Naive thymus-derived CD4-positive, alpha-beta T cell (primary cell): ENCODE measurements at places on chromosomes 12 and 14. TPM values are rescaled to one million over a fixed set of nuclear protein-coding genes. Genes with fewer than 3 reads are reported as not detected.

TPH2 gene
- not detected for total RNA-seq

LYZ gene
- total RNA-seq: 37.7 TPM

KLHL33 gene
- 0.27 TPM for total RNA-seq

PPP2R5C gene
- total RNA-seq: 253 and 266 TPM in 2 replicates

DNA sequence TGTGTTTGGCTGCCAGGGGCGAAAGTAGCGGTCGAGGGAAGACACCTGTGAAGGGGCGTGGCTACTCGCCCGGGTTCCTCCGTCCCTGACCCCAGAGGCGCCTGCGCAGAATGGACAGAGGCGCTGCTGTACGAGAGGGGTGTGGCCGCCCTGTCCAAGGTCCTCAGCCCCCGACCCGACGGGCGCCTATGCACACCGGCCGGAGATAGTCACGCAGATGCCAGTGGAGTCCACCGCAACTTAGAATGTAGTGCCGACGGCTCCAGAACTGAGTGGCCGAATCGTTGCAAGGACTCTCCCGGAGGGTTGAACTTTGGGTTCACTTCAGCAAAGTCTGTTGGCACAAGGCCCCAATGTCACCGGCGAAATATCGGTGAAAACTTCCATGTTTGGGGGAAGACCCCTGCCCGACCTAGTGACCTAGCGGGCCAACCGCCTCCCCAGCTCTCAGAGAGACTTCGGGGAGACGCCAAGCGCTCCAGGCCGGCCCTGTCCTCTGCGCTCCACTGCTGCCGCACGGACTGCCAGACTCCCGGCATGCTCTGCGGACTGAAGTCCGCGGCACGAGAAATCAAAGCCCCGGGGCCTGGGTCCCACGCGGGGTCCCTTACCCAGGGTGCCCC is 541 bp upstream of the RNU6-7 start:
- peak overlapping the region; percentile 92 for H3K27ac ChIP-seq
- no peaks in the 10 kb centered on the region for H3K36me3 ChIP-seq
- H3K4me1 ChIP-seq: no peaks in the 10 kb centered on the region

GRCh38 chr12:107448198-107448597 is 237.4 kb upstream of the PWP1 start:
- H3K4me1 ChIP-seq: no peaks in the 10 kb centered on the region
- H3K27ac ChIP-seq: no peak overlapping the region
- no peaks in the 10 kb centered on the region for H3K36me3 ChIP-seq
- DNase-seq: no peak
- no peak overlapping the region for H3K4me3 ChIP-seq

- H3K36me3 ChIP-seq: no peaks in the 10 kb centered on the region
- no peak for DNase-seq
- no peak overlapping the region for H3K4me3 ChIP-seq
- H3K4me1 ChIP-seq: no peaks in the 10 kb centered on the region
- H3K27ac ChIP-seq: no peak overlapping the region
Measured at GRCh38 chr12:27578689-27579372, 54.8 kb downstream of the PPFIBP1 start.

- peak overlapping the region; percentile 83 for H3K4me3 ChIP-seq
- peaks cover 33% of the 10 kb centered on the region for H3K4me1 ChIP-seq
- H3K27me3 ChIP-seq: no peaks in the 10 kb centered on the region
Measured at GRCh38 chr14:24136684-24137528, 912 bp downstream of the PSME1 start.

DNA sequence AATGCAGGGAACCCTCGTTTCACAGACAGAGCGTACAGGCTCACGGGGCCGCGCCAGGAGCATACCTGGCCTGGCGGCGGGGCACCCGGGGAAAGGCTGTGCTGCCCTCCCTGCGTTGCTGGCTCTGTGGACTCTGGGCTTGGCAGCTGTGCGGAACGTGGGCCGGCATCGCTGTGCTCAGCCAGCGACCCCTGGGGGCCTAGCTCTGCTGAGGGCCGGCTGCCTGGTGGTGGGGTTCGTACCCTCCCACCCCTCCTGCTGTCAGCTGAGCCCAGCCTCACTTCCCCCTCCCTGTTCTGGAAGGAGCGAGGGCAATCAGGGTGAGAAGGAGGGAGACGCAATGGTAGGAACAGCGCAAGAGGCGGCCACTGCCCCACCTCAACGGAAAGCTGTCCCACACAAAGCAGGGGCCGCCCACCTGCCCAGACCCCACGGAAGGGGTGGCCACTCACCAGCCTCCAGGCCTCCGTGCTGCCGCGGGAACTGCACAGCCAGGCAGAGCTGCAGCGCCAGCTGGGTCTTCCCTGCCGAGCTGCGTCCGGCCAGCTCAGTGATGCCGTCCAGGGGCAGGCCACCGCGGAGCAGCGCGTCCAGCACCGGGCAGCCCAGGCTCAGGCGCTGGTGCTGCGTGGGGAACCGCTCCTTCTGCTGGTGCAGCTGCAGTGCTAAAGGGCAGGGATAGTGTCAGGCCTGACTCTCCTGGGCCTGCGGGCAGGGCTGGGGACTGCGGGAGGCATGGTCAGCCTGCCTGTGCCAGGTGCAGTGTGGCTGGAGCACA is 8.5 kb downstream of the XRCC3 start:
- H3K36me3 ChIP-seq: no peaks in the 10 kb centered on the region
- H3K27me3 ChIP-seq: no peaks in the 10 kb centered on the region

DNA sequence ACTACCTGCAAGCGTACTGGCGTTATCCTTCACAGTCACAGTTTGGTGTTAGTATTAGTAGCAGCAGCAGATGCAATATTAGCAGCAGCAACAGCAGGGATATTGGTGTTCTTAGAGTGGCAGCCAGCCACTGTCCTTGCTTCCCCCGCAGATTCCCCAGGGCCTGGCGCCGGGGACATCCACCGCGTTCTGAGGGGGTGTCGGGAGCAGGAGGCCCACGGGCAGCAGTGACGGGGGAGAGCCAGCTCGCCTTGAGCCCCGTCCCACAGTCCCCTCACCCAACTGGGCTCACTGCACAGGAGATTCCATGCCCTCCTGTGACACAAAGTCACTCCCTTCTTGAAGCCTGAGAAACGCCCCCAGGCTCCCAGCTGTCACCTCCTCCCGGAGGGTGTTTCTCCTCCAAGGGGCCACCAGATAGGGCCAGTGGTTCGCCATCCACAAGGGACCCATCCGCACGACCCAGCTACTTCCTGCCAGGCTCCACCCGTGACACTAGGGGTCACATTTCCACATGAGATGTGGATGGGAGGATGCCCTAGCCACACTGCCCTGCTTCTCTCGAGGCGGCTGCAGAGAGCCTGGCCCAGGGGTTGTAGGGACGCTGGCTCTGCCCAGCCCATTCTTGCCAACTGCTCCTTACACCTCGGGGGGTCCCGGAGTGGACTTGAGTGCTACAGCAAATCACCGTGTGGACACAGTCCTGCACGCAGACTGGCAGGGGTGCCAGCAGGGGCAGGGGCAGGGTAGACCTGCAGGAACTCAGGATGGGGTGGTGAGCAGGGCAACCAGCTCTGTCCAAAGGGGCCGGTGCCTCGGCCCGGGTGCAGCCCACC is 123.1 kb downstream of the PIWIL1 start:
- no peaks in the 10 kb centered on the region for H3K27me3 ChIP-seq
- H3K4me3 ChIP-seq: no peak overlapping the region
- no peaks in the 10 kb centered on the region for H3K4me1 ChIP-seq
- no peak overlapping the region for H3K27ac ChIP-seq

DNA sequence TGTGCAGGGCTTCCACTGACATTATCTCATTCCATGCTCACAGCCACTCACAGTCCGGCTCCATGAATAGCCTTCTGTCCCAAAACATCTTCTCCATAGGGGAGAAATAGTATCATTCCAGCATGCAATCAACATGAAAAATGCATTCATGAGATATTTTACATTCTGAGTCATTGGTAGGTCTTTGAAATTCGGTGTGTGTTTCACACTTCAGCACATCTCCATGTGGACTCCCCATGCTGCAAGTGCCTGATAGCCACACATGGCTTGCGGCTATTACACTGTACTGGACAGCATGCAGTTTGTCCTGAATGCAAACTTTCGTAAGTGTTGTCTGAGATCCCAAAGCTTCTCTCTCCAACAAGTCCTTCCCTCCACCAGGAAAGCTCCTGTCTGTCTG is 449.3 kb downstream of the MED13L start:
- no peaks in the 10 kb centered on the region for H3K4me1 ChIP-seq
- no peak overlapping the region for H3K27ac ChIP-seq
- no peak overlapping the region for H3K4me3 ChIP-seq
- H3K27me3 ChIP-seq: no peaks in the 10 kb centered on the region

DNA sequence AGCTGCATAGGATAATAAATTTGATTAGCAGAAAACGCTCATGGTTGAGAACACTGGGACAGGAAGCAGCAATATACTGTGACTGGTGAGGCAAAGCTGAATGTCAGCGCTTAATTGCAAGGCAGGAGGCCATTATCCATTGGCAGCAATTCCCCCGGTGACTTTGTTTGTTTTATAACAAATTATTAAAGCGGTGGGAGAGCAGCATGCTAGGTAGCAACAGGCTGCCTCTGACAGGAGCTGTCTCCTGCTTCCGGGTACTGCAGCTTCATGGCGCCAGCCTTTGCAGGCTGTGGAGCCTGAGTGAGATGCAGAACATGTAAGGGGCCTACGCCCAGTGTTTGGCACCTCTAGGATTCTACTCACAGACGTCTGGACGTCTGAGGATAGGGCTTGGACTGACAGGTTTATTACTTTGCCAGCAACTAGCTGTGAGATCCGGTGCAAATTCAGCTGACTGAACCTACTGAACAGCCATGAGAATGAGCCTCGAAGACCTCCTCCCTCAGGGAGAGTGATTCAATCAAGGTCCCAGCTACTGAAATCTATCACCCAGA is 82.1 kb upstream of the SSTR1 start:
- no peak overlapping the region for H3K4me3 ChIP-seq
- H3K27me3 ChIP-seq: no peaks in the 10 kb centered on the region
- no peak overlapping the region for H3K27ac ChIP-seq

DNA sequence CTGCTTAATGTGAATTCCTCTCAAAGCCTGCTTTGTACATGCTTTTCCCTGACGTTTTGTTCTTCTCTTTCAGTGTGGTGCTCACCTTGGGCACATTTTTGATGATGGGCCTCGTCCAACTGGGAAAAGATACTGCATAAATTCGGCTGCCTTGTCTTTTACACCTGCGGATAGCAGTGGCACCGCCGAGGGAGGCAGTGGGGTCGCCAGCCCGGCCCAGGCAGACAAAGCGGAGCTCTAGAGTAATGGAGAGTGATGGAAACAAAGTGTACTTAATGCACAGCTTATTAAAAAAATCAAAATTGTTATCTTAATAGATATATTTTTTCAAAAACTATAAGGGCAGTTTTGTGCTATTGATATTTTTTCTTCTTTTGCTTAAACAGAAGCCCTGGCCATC is 184.6 kb downstream of the MSRB3 start:
- DNase-seq: no peak
- H3K4me1 ChIP-seq: no peaks in the 10 kb centered on the region
- no peaks in the 10 kb centered on the region for H3K27me3 ChIP-seq
- H3K27ac ChIP-seq: no peak overlapping the region
- no peak overlapping the region for H3K4me3 ChIP-seq

- H3K4me1 ChIP-seq: no peaks in the 10 kb centered on the region
- H3K4me3 ChIP-seq: no peak overlapping the region
- no peaks in the 10 kb centered on the region for H3K27me3 ChIP-seq
Measured at GRCh38 chr14:104898870-104899510, 25.7 kb upstream of the PLD4 start.

- H3K4me3 ChIP-seq: no peak overlapping the region
- no peak for DNase-seq
- peaks cover 12% of the 10 kb centered on the region for H3K4me1 ChIP-seq
- peak overlapping the region; percentile 47 for H3K27ac ChIP-seq
Measured at GRCh38 chr12:46362895-46363581, 9.5 kb downstream of the SLC38A2 start.

GRCh38 chr14:74015963-74016362 is 3.1 kb downstream of the ENTPD5 start:
- H3K4me1 ChIP-seq: peaks cover 6% of the 10 kb centered on the region
- H3K27ac ChIP-seq: no peak overlapping the region
- no peaks in the 10 kb centered on the region for H3K27me3 ChIP-seq

DNA sequence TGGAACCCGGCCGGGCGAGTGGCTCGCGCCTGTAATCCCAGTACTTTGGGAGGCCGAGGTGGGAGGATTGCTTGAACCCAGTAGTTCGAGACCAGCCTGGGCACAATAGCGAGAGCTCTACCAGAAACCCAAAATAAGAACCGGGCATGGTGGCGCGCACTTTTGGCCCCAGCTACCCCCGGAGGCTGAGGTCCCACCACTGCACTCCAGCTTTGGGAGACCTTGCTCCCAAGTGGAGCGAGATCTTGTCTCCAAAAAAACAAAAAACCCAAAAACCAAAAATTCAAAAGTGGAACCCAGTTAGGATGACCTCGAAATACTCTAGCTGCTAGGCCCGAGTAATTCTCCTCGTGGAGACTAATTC is 769 bp upstream of the VTI1B start:
- H3K4me1 ChIP-seq: peaks cover 17% of the 10 kb centered on the region
- peak overlapping the region; percentile 95 for H3K27ac ChIP-seq
- no peak for DNase-seq
- no peaks in the 10 kb centered on the region for H3K36me3 ChIP-seq

- H3K4me1 ChIP-seq: no peaks in the 10 kb centered on the region
- peaks cover 3% of the 10 kb centered on the region for H3K36me3 ChIP-seq
- no peak for DNase-seq
- H3K4me3 ChIP-seq: no peak overlapping the region
- H3K27ac ChIP-seq: no peak overlapping the region
Measured at GRCh38 chr14:69374235-69374634, 23.9 kb downstream of the ERH start.
